ENCODE measurements at places on chromosomes 5 and 9. TPM values are rescaled to one million over a fixed set of nuclear protein-coding genes. Genes with fewer than 3 reads are reported as not detected.

DNA sequence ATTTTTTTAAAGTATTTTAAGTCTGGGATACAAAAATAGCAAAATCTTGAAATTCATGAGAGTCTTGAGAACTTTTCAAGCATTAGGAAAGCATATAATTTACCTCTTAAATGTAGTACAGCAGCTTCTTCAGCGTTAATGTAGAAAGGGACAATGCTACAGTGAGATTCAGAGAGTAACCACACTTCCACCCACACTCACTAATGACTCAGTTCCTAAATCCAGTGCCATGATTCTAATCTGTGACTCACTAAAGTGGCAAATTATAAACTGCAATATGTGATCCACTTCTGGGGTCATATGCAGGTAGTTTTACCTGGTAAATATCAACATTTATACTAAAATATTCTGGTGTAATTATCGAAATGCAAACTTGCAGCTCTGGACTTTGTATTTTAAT lies 434.5 kb upstream of the TUSC1 start:
- no peaks in the 10 kb centered on the region for H3K27me3 ChIP-seq
- no peak for DNase-seq
- no peaks in the 10 kb centered on the region for H3K36me3 ChIP-seq
- H3K4me1 ChIP-seq = no peaks in the 10 kb centered on the region

DNA sequence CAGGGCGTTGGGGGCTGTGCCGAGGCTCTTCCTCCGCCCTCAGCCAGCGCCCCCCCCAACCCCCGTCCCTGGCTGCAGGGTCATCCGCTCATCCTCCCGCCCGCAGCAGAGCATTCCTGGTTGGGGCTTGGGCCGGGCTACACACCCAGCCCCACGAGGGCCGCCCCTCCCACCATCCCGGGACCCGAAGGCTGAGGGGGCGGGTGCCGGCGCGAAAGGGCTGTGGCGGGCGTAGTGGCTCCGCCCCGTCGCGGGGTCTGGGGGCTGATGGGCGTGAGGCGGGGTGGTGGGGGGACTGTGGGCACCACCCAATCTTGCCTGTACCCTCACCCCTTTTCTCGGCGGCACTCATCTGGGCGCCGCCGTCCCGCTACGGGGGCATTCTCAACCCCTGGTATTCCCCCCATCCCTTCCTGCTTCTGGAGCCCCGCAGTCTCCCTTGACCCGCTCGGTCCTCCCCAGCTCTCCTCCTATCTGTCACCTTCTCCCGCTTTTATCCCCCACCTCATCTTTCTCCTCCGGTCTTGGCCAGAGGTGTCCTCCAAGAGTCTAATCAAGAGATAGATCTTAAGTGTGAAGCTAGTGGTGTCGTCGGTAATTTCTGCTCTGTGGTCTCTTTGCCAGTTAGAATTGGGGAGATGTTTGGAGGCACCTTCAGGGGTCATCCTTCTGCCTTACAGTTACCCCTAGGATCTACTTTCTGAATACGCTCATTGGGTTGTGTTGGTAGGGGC lies 1.6 kb downstream of the FER start:
- H3K4me3 ChIP-seq = peak overlapping the region; percentile 92
- H3K27ac ChIP-seq = peak overlapping the region; percentile 81
- no peaks in the 10 kb centered on the region for H3K27me3 ChIP-seq
- no peak for DNase-seq

GRCh38 chr9:124133727-124134126 lies 122.2 kb downstream of the LHX2 start:
- H3K4me3 ChIP-seq = no peak overlapping the region
- no peak for DNase-seq
- no peaks in the 10 kb centered on the region for H3K36me3 ChIP-seq

GRCh38 chr9:115414561-115414960 lies 296.6 kb upstream of the TNC start:
- no peaks in the 10 kb centered on the region for H3K27me3 ChIP-seq
- H3K4me3 ChIP-seq = no peak overlapping the region
- H3K4me1 ChIP-seq = peaks cover 14% of the 10 kb centered on the region
- no peak for DNase-seq

GRCh38 chr5:103915081-103915480 lies 352.5 kb upstream of the NUDT12 start:
- no peaks in the 10 kb centered on the region for H3K4me1 ChIP-seq
- H3K27ac ChIP-seq = no peak overlapping the region
- DNase-seq = no peak
- no peaks in the 10 kb centered on the region for H3K36me3 ChIP-seq

JAKMIP2 gene
- total RNA-seq = 3.1 TPM

BHMT2 gene
- not detected for total RNA-seq

SLC27A6 gene
- total RNA-seq = not detected

RNF130 gene
- 18.5 TPM for total RNA-seq

MACROH2A1 gene
- 115 TPM for total RNA-seq

LHX6 gene
- total RNA-seq = not detected
